NCI-H2227 treated with DMSO at 0.1 percent for 48 hours (cell line): ENCODE measurements at places on chromosomes 13 and 19.

- no peak for DNase-seq
Measured at GRCh38 chr19:7393459-7393858, 44.7 kb downstream of the ARHGEF18 start.

- no peak for DNase-seq
Measured at GRCh38 chr13:101726681-101727080, 274.2 kb downstream of the ITGBL1 start.

GRCh38 chr13:29849731-29850212 is 645 bp downstream of the UBL3 start:
- no peak for DNase-seq

DNA sequence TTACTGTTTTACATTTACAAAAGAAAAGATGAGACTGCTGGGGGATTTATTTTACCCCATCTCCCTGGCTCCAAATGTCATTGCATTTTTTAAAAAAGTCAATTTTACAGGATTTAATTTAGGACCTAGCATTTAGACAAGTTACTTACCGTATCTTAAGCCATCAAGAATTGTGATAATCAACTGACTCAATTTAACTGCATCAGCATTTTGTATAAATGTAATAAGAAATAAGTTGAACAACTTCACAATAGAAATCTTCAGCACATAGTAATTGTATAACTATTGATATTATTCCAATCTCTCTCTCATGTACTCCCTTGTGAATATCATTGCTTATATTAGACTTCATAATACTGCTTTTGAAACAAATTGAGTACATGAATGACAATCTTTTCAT is 907.5 kb upstream of the SLC10A2 start:
- no peak for DNase-seq

- DNase-seq: no peak
Measured at GRCh38 chr19:14505488-14506239, 9.7 kb upstream of the GIPC1 start.

DNA sequence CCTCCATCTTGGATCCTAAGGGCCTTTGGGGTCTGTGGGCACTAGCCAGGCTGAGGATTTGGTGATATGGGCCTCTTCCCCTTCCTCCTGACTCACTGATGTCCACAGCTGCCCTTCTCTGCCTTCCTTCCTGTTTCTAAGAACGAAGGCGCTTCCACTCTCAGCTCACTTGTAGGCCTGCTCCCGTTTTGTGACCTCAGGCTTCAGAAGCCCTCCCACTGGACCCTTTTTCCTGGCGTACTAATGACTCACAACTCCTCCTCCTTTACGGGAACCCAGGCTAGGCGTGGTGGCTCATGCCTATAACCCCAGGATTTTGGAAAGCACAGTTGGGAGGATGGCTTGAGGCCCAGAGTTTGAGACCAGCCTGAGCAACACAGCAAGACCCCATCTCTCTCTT is 55.6 kb downstream of the TMED1 start:
- no peak for DNase-seq
